NCI-H1694 (cell line): ENCODE measurements at places on chromosomes 5 and 9.

DNA sequence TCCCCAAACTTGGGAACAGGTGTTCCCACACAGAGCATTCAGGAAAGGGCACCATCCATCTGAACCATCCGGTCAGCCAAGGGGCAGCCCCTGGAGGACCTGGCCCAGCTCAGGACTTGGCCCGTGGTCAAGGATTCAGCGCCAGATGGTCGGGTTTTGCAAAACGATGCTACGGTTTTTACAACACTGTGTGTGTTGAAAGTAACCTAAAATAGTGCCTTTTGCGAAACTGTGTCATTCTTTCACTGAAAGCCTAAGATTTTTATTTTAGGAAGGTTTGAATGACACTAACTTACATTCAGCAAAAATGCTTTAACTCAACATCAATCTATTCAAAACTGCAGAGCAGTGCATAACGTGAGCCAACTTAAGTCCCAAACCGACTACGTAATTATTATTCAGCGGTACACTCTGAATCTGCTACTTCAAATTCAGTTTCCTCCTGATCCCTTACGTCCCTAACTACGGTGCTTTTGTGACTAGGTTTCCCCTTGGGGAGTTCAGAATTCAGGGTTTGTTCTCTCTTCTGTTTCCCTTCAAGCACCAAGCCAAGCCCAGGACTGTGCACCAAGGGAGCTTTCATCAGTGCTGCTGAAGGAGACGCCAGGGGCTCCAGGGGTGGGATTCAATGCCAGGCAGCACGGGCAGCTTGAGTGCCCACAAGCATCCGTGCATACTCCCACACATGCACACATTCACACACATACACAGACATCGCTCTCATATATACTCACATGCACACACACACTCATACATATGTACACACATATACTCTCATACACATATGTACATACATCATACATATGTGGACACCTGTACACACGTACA is 25.8 kb downstream of the LPCAT1 start:
- no peak for DNase-seq

GRCh38 chr5:150787656-150788055 is 9.1 kb downstream of the SMIM3 start:
- DNase-seq: no peak

DNA sequence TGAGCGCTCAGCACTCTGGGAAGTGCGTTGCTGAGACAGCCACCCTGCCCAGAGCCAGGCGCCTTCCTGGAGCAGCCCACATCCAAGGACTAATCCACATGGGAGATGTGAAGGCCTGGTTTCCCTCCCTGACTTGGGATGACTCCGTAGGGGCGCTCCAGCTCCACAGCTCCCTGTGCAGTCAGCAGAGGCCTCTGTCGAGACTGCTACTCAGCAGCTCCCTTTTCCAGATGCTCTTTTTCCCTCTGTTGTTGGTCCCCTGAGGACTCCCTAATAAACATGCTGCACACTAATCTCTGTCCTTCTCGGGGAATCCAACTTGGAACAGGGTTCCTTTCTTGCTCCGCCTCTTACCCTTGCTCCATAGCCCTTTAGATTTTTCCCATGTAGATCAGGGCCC is 237.3 kb downstream of the ZSWIM6 start:
- DNase-seq: no peak

DNA sequence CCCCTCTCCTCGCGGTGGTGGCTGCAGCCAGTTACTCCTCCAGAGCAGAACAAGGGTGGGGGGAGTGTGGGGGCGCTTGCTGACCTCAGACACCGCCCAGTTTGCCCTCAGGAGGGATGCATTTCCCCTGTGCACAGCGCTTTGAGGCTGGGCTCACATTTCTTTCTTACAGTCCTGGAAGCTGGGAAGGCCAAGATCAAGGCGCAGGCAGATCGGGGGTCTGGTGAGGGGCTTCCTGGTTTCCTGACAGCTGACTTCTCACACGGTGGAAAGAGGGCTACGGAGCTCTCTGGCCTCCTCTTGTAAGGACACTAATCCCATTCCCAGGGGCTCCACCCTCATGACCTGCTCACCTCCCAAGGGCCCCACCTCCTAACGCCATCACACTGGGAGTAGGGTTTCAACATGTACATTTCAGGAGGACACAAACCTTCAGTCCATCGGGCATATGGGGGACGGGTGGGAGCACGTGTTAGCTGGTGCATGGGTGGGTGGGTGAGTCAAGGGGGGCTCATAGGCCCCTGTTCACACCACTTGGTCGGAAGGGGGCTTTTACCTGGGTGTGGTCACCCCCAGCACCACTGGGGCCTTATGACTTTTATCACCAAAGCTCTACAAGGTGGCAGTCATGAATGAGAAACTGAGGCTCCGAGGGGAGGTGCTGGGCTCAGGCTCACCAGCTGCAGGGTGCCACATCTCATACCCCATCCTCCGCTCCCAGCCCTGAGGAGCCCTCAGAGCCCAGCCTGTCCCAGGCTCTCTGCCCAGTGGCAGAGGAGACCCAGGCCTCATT is 7.7 kb upstream of the SCGB3A1 start:
- no peak for DNase-seq

GRCh38 chr9:37105234-37105633 is 15.1 kb upstream of the ZCCHC7 start:
- no peak for DNase-seq

DNA sequence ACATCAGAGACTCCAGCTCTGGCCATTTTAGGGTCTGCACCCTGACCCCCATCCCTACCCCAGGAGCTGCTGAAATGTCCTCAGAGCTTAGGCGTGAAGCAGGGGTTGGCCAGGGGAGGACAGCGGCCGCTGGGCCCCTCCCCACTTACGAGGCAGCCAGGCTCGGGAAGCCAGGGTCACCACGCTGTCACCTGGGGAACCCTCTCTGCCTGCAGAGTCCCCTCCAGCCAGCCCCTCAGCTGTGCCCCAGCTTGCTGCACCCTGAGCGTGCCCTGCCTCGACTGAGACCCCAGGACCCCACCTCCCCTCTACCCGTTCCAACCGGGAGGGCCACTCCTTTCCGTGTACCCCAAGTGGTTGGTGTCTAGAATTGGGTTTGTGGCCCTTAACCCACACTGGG is 2.7 kb downstream of the LCN10 start:
- DNase-seq: no peak

- peak; percentile 12 for DNase-seq
These were observed 267.9 kb upstream of the PDE4D start for GRCh38 chr5:60161340-60161934.

DNA sequence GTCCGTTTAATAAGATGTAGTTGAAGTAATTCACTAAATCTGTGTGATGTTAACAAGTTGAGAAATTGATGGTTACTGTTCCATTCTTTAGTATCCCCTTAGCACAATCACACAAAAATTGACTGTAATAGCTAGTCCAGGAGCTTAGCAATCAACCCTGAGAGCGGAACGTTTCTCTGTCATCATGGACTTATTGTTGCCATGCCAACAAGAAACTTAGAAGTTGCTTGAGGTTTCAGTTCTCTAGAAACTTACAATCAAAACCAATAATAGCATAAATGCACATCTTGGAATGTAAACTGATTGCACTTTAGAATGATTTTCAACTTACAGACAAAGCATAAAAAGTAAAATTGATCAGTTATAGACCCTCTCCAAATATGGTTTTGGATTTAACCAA is 125.4 kb upstream of the ANKH start:
- no peak for DNase-seq

DNA sequence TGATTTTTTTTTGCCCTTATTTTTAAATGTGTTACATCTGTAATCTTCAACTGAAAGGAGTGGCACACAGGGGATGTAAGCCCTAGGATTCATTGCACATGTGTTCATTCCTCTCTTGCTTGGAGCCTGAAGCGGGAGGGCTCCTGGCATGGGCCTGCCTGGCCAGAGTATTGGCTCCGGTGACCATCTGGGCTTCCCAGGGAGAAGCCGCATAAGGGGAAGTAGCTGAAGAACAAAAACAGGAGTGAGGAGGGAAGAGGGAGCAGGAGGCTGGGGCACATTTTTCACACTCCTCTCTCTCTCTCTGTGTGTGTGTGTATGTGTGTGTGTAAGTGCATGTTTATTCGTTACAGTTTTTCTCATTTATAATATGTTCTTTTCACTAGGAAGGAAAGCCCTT is 269.9 kb downstream of the PRR16 start:
- no peak for DNase-seq

GRCh38 chr9:124590889-124591641 is 83.9 kb upstream of the NR5A1 start:
- DNase-seq: peak; percentile 27

GRCh38 chr5:143966280-143966679 is 154.3 kb downstream of the HMHB1 start:
- no peak for DNase-seq

DNA sequence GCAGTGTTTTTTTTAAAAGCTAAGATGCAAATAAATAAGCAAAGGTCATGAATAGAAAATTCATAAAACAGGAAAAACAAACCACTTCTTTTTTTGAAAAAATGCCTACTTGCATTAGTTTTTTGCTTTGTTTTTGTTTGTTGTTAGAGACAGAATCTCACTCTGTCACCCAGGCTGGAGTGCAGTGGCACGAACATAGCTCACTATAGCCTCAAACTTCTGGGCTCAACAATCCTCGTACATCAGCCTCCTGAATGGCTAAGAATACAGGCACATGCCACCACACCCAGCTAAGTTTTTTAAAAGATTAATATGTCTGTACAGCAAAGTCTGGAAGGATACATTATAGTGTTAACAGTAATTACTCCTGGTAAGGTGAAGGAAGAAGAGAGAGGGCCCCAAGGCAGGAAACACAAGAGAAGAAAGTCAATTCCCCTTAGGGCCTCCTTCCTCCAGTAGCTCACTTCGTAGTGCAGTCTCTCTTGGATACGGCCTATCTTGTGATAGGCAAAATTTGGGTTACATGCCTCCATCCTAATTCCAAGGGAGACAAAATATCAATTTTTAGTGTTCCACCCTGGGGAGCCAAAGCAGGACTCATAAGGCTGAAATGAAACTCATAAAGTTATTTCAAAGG is 15.3 kb downstream of the FAM169A start:
- no peak for DNase-seq

DNA sequence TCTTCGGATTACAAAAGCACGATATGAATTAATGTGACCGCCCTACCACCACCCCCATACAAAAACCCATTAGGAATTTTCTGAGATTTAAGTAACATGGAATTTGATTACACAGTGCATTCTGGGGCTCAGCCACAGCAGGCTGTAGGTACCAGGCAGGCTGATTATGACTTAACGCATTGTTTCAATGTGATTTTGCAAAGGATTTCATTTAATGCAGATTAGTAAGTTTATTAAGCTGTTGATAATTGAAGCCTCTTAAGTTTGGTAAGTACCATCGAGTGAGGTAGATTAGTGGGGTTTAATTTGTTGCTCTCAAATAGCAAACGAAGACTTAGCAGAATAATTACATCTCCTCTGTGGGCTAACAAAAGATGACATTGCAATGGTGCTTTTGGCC is 240.1 kb downstream of the TRPM3 start:
- DNase-seq: no peak

DNA sequence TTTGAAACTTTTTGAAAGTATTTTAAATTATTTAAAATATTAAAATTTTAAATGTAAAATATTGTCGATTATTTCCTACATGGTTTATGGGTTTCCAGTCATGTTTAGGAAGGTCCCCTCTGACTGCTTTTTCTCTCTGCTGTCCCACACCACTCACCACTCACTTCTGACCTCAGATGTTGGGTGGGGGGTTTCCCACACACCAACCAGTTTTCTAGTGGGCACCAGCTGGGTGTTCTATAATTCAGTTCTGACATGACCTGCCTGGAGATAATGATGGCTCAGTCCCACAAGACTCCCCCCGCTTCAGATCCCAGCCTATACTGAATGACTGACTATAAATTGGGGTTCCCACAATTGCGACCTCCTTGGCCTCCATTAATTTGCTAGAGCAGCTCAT is 310.4 kb downstream of the GADD45G start:
- DNase-seq: no peak

DNA sequence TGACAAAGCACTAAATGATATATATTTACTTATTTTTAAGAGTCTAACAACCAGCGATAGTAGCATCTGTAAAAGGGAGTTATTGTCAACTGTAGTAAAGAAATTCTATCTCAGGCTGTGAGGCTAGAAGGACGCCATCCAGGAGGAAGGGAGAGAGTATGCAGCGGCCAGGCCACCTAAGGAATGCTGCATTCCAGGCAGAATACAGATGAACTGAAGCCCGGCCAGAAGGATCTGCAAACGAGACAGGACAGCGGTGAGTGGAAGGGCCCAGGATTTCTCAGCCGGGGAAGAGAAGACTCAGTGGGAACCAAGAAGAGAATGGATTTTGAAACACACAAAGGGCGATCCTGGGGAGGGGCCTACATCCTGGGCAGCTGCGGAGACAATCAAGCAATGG is 7.4 kb downstream of the RETREG1 start:
- DNase-seq: no peak

DNA sequence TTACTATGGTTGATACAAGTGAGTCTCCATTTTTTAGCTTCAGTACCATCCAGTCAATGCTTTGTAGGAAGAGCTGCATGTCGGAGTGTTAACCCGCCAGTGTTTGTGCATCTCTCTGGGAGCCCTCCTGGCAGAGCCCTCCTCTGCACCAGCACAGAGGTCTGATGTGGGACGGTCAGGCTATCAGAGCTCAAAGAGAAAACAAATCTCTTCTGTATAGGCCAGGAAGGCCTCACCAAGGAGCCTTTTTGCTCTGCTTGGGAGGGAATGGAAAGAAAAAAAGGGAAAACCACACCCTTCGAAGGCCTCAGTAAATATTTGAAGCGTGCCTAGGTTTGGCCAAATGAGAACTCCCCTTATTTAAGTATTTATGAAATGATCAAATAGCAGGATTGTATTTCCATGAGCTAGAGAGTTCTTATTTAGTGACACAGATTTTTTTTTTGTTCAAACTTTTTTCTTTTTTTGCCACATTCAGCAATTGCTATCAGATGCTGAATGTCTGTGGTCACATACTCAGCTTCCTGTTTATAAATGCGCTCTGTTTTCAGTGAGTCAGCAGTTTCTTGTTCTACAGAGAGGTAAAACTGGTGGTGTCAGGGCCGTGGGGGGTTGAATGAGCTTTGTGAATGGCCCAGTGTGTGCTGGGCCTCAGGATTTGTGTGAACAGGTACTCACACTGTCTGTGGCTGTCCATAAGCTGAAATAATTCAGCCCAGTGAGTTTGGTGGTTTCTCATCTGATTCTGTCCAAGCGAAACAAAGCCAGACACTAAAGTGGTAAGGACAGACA is 226.6 kb downstream of the SNX18 start:
- no peak for DNase-seq

GRCh38 chr5:145681686-145682085 is 153.5 kb downstream of the PRELID2 start:
- DNase-seq: peak; percentile 71

DNA sequence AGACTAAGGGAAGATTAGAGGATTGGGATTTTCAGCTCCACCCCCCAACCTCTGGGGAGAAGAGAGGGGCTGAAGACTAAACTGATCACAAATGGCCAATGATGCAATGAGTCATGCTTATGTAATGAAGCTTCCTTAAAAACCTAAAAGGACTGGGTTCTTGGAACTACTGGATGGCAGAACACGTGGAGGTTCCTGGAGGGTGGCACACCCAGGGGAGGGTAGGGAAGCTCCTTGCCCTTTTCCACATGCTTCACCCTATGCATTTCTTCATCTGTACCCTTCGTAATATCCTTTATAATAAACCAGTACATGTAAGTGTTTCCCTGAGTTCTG is 48.6 kb downstream of the ARHGEF28 start:
- no peak for DNase-seq

- no peak for DNase-seq
These were observed 10.0 kb upstream of the PLK2 start for GRCh38 chr5:58469896-58470295.

- DNase-seq: no peak
These were observed 96.1 kb downstream of the F2RL2 start for GRCh38 chr5:76526950-76527583.

GRCh38 chr5:56829137-56829908 is 14.0 kb downstream of the MAP3K1 start:
- DNase-seq: no peak

- DNase-seq: no peak
These were observed 10.8 kb downstream of the CDC37L1 start for GRCh38 chr9:4690144-4690543.
